ENCODE measurements at places on chromosomes 6 and 20.

DNA sequence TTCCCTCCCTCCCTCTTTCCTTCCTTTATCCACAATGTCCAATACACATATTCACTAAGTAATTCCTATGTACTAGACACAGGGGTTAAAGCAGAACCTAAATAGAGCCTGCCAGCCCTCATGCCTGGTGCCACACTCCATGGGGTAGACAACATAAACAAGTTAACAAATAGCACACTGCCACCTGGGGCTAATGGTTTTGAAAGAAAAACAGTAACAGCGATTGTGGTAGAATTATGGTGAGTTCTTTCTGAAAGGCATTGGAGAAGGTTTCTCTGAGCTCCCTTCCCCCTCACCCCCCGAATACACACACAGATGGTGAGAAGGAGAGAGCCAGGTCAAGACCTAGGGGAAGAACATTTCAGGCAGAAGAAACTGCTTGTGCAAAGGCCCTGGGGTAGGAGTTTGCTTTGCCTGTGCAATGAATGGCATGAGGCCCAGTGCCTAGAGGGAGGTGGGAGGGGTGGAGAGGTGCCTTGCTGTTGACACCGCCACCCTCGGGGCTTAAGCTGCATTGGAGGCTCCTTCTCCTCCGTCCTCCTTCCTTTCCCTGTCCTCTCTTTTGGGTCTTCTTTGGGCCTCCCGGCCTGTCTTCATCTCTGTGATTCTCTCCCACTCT, 502.4 kb upstream of the SULF2 start:
- no peak for DNase-seq

DNA sequence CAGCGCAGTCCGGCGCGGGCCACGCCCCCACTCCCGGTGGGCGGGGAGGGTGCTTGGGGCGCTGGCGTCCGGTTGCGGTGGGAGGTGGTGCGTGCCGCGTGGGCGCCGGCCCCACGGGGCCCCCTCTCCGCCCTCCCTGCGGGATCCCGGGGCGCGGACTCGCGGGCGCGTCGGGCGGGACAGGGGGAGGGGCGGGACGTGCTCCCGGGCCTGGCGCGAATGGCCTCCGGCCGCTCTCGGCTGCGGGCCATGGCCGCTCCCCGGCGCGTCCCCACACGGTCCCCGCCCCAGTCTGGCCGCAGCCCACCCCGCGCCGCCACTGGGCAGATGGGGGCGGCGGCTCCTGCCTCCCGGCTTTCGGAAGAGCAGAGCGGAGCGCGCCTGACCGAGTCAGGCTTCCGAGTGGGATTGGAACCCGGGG, 771 bp upstream of the PPP1R3G start:
- DNase-seq: no peak

DNA sequence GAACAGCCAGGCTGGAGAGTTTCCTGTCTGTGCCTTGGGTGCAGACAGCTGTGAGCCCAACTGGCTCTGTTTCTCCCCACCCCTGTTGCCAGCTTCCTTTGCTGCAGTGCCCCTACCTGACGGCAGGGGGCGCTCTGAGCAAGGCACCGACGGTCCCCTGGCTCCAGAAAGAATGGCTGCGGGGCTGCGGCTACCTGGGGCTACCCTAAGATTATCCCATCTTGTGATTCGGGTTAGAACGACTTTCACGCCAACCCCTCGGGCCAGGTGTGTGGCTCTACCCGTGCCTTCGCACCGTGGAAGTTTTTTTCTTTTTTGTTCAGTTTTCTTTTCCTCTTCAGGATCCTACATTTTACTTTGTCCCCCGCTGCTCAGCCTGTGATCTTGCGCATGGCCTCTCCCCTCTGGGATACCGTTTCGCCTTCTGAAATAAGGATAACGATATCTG, 33.4 kb upstream of the AAR2 start:
- peak; percentile 67 for DNase-seq

- DNase-seq: no peak
These were observed 30.8 kb downstream of the PDE10A start for GRCh38 chr6:165632194-165632593.

GRCh38 chr6:46690141-46690755, 2.6 kb downstream of the TDRD6 start:
- no peak for DNase-seq

DNA sequence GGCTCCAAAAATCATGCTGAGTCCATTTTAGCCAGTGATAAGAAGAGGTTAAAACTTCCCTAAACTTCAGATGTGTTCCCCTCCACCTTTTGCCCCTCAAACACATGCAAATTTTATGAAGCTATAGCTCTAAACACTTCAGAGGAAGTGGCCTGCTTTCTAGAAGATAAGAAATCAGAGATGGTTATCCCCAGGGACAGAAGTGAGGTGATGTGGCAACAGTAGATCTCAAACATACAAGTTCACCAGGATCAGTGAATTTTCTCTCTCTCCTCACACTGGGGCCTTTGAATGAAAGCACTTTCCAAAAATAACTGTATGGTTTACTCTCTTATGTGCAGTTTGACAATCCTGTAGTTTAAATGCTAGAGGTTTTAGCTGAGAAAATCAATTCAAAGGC, 332.0 kb downstream of the BTBD9 start:
- DNase-seq: no peak

DNA sequence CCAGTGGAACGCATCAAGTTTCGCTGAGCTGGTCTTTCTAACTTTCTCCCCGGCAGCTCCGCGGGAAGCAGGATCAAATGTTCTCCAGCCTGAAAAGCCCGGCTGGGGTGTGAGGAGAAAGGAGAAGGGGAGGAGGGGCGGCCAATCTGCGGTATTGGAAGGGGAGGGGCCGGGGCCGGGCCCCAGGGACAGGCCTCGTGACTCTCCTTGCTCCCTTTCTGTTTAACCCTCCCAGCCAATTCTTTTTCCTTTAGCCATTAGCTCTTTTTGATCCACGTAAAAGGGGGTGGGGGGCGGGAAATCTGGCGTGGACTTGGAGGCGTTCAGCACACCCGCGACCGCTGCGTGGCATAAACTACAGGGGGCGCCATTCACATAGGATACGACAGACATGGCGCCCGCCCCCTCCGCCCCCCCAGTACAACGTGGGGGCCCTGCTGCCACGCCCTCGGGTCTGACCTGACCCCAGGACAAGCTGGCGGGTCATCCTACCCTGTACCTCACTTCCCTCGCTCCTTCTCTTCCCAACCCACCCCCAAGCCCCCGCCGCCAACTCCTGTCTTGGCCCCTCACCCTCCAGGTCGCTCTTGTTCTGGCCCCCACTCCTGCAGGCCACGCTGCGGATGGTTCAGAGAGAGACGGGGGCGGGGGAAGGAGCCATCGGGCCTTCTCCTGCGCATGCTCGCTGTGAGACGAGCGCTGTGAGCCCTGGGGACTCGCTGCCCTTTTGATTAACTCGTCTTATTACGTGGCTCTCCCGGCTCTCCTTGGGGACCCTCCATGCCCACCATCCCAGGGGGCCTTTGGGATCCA, 7.8 kb upstream of the MDGA1 start:
- DNase-seq: peak; percentile 76

Measured in stimulated activated CD4-positive, alpha-beta T cell treated with anti-CD3 and anti-CD28 coated beads, Interleukin-1b, Interleukin-23, amount 100 ng/mL, for 48 hours (primary cell).